ENCODE measurements at places on chromosomes 11 and 22.

DNA sequence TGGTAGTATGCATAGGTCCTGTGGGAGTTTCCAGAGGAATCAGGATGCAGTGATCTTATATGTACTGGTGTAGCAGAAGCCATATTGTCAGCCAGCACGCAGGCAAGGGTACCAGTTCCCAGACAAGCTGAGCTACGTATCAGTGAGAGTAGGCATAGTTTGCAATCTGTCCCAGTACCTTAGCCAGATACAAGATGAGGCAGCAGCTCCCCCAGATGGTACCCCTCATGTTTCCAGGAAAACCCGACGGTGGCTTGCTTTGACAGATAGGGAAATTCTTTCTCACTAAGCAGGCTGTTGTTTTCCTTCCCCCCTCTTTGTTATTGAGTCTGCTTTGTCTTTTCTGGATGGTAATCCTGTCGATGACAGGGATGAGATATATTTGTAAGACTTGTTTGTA is 109.7 kb upstream of the RRM1 start:
- H3K27ac ChIP-seq: no peak overlapping the region
- H3K4me1 ChIP-seq: peaks cover 27% of the 10 kb centered on the region
- no peak overlapping the region for H3K4me3 ChIP-seq

DNA sequence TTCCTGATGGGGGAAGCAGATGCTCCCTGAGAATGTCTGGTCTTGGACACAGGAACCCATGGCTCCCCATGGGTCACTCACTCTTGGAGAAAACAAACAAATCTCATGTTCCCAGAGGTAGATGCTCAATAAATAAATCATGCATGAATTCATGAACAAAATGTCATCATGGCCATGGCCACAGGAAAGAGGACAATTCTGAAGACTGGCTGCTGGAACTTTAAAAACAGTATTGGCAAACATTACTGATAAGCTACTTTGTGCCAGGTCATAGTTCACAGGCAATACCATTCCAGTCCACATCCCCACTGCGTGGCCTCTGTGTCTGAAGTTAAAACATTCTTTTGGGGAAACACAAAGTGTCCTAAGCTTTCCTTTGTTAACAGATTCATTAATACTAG is 9.2 kb upstream of the SMIM35 start:
- H3K27ac ChIP-seq: no peak overlapping the region
- DNase-seq: no peak
- H3K4me3 ChIP-seq: no peak overlapping the region
- no peaks in the 10 kb centered on the region for H3K4me1 ChIP-seq
- H3K36me3 ChIP-seq: no peaks in the 10 kb centered on the region

GRCh38 chr11:47137476-47137875 is 39.2 kb downstream of the ARFGAP2 start:
- DNase-seq: no peak
- no peaks in the 10 kb centered on the region for H3K27me3 ChIP-seq
- H3K36me3 ChIP-seq: no peaks in the 10 kb centered on the region
- no peaks in the 10 kb centered on the region for H3K4me1 ChIP-seq

DNA sequence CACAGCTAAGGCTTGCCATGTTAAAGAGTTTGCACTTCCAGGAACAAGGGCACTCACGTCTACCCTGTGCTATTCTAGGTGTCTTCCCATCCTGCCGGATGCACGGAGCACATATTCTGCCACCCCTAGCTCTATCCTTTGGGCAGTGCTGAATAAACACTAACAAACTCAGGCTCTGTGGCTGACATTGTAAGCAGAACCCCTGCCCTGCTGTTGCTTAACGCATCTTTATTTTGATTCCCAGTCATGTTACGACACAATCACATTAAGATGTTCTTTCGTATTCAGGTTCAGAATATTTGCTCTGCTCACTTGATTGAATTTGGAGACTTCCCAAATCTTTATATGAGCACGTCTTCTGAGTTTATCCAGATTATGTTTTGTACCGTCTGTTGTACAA is 3.7 kb upstream of the HDHD5 start:
- peaks cover 15% of the 10 kb centered on the region for H3K4me1 ChIP-seq
- H3K27ac ChIP-seq: no peak overlapping the region
- no peak overlapping the region for H3K4me3 ChIP-seq

GRCh38 chr11:72493426-72494108 is 59.2 kb upstream of the CLPB start:
- no peaks in the 10 kb centered on the region for H3K36me3 ChIP-seq
- H3K27ac ChIP-seq: no peak overlapping the region
- no peaks in the 10 kb centered on the region for H3K4me1 ChIP-seq
- no peaks in the 10 kb centered on the region for H3K27me3 ChIP-seq
- no peak overlapping the region for H3K4me3 ChIP-seq
- no peak for DNase-seq

DNA sequence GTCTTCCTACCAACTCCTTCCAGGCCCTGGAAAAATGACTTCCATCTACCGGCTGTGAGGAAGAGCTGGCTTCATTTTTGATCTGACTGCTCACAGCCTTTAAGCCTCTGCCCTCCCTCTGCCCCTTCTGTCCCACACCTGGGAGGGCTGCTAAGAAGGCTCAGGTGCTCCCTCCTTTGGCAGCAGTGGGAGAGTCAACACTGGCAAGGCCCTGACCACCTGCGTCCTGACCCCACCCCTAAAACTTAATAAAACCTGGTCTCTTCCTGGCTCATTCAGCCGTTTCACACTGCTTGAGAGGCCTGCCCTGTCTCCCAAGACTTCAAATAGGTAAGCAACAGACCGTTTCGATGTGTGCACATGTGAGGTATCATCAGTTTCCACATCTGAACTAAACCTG is 52.1 kb upstream of the NFRKB start:
- no peaks in the 10 kb centered on the region for H3K27me3 ChIP-seq
- no peak for DNase-seq
- H3K27ac ChIP-seq: no peak overlapping the region
- H3K4me1 ChIP-seq: peaks cover 5% of the 10 kb centered on the region
- H3K4me3 ChIP-seq: no peak overlapping the region

DNA sequence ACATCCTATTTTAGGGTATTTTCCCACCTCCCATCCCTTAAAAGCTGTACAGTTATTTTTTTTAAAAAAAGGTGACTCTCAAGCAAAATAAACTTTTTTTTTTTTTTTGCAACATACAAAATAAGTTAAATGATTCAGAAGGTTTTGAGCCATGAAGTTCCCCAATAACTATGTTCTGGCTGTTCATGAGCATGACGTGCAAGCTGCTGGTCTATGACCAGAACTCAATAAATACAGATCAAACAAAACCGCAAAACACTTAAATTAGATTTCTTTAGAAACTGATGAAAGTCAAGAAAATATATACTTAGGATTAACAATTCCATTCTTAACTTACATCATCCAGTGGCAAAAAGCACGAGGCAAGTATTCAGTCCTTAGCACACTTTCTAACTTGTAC is 24.1 kb upstream of the CLNS1A start:
- no peaks in the 10 kb centered on the region for H3K27me3 ChIP-seq
- H3K27ac ChIP-seq: no peak overlapping the region
- no peak for DNase-seq
- H3K4me3 ChIP-seq: no peak overlapping the region
- H3K4me1 ChIP-seq: peaks cover 17% of the 10 kb centered on the region

DNA sequence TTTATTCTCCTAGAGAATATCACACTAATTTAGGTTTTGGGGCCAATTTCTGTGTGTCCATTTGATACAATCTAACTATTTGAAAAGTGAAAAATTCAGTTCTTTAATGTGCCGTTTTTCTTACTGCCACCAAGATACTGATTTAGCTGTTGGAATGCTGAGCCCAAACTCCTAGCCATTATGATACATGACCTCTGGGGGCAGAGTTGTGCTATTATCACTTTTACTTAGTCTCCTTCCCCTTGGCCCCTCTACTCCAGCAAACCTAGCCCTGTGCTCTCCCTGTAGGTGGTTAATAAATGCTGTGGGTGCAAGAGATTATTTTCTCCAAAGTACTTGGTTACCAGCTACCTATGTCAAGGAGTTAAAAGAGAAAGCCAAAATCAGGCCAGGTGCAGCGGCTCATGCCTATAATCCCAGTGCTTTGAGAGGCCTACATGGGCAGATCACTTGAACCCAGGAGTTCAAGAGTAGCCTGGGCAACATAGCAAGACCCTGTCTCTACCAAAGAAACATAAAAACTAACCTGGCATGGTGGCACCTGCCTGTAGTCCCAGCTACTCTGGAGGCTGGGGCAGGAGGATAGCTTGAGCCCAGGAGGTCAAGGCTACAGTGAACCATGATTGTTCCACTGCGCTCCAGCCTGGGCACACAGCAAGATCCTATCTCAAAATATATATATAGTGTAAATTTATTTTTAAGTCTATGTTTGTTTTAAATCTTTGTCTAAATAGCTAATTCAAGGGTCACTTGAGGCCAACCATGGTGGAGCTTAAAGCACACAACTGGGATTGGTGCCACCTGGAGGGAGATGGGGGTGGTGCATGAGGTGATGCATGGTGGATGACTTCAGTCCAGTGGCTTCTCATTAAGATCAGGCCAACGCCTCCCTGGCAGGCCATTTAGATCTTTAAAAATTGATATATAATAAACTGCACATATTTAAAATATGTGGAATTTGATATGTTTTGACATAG is 193.2 kb upstream of the PLET1 start:
- no peaks in the 10 kb centered on the region for H3K4me1 ChIP-seq
- no peak overlapping the region for H3K4me3 ChIP-seq
- H3K27ac ChIP-seq: no peak overlapping the region

GRCh38 chr11:102599642-102600261 is 25.4 kb downstream of the MMP20 start:
- H3K36me3 ChIP-seq: no peaks in the 10 kb centered on the region
- DNase-seq: no peak
- H3K4me3 ChIP-seq: no peak overlapping the region
- no peaks in the 10 kb centered on the region for H3K4me1 ChIP-seq
- no peaks in the 10 kb centered on the region for H3K27me3 ChIP-seq

DNA sequence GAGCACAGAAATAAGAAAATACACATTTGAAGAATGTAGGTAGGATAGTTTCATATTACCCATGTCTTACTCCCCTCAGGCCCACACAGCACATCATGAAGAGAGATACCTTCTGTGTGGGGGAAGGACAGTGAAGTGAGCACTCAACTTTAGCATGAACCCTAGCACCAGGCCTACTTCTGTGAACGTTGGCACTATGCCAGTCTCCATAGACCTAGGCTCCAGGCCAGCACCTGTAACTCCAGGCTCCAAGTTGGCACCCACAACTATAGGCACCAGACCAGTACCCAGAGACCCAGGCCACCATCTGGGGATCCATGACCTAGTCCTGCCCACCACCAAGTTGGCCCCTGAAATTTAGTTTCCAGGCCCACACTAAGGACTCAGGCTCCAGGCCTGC is 410.9 kb downstream of the INSC start:
- no peaks in the 10 kb centered on the region for H3K36me3 ChIP-seq
- no peaks in the 10 kb centered on the region for H3K27me3 ChIP-seq
- H3K4me3 ChIP-seq: no peak overlapping the region

DNA sequence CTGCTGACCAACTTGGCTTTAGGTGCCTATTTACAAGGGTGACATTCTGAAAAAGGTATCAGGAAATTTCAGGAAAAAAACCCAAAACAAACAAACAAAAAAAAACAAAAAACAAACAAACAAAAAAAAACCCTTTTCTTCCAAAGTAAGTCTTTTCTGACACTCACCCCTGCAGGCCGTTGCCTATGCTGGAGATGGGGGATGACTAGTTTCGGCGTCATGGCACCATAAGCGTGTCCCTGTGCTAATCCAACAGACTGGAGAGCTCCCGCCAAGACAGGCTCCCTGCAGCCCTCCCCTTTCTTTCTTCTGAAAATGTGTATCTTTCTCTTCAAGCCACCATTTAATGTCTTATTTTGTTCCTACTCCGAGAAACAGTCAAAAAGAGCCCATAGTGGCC is 13.7 kb downstream of the VSIG10L2 start:
- H3K27ac ChIP-seq: no peak overlapping the region
- DNase-seq: no peak
- no peaks in the 10 kb centered on the region for H3K4me1 ChIP-seq

DNA sequence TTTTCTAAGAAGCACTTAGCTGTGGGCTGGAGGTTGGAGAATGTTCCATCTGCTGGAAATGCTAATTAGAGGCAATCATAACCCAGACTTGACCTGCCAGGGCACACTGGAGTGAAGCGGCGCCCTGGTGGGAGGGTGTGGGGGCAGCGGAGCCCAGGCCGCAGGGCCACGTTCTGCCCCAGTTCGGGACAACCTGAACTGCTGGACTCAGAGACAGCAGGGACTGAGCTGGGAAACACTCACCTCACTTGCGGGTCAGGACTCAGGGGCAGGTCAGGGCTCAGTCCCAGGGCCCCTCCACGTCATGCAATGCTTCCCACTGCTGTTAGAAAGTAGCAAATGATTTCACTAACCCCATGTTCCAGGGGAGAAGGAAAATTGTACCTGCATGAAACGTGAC is 316.4 kb downstream of the NTM start:
- no peaks in the 10 kb centered on the region for H3K4me1 ChIP-seq
- no peak overlapping the region for H3K27ac ChIP-seq
- no peaks in the 10 kb centered on the region for H3K36me3 ChIP-seq
- H3K27me3 ChIP-seq: no peaks in the 10 kb centered on the region
- DNase-seq: no peak

- DNase-seq: no peak
- no peak overlapping the region for H3K27ac ChIP-seq
- H3K36me3 ChIP-seq: no peaks in the 10 kb centered on the region
- peaks cover 2% of the 10 kb centered on the region for H3K27me3 ChIP-seq
- H3K4me1 ChIP-seq: no peaks in the 10 kb centered on the region
- H3K4me3 ChIP-seq: no peak overlapping the region
These were observed 69.7 kb downstream of the TENM4 start for GRCh38 chr11:79371152-79371551.

DNA sequence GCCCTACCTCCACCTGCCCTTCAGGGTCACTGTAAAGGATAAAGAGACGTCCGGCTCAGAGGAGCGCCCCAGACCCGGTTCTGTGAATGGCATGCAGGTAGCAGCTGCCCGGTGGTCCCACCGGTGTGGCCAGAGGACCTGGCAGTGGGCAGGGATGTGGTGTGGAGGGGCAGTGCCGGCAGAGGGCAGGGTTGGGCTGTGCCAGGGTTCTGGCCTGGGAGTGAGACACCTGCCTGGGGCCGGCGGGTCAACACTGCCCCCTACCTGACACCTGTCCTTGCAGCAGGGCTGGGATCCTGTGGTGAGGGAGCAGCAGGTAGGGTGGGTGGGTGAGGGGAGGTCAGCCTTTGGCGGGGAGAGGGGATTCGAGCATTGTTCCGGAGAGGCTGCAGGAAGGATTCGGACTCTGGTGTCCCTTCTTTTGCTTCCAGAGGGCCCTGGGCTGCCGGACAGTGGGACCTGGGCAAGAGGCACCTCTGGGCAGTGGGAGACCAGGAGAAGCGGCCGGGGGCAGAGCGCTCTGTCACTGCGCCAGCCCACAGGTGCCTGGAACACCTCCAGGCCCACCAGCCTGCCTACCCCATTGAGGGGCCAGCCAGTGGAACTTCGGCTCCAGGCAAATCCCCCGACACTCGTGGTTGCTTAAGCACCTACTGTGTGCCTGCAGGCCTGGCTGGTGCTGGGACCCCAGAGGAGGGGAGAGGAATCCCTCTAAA is 1.6 kb upstream of the PHLDA2 start:
- peaks cover 28% of the 10 kb centered on the region for H3K4me1 ChIP-seq
- H3K27ac ChIP-seq: no peak overlapping the region
- peak; percentile 58 for DNase-seq
- peaks cover 61% of the 10 kb centered on the region for H3K27me3 ChIP-seq

GRCh38 chr22:48754611-48755058 is 1073.0 kb downstream of the BRD1 start:
- H3K27me3 ChIP-seq: no peaks in the 10 kb centered on the region
- no peaks in the 10 kb centered on the region for H3K36me3 ChIP-seq
- no peak overlapping the region for H3K27ac ChIP-seq
- H3K4me3 ChIP-seq: no peak overlapping the region
- no peaks in the 10 kb centered on the region for H3K4me1 ChIP-seq

Data from B cell (primary cell).